ENCODE measurements at places on chromosomes 7 and 10.

GRCh38 chr7:30001998-30002397 is 12.4 kb upstream of the SCRN1 start:
- DNase-seq: no peak

DNA sequence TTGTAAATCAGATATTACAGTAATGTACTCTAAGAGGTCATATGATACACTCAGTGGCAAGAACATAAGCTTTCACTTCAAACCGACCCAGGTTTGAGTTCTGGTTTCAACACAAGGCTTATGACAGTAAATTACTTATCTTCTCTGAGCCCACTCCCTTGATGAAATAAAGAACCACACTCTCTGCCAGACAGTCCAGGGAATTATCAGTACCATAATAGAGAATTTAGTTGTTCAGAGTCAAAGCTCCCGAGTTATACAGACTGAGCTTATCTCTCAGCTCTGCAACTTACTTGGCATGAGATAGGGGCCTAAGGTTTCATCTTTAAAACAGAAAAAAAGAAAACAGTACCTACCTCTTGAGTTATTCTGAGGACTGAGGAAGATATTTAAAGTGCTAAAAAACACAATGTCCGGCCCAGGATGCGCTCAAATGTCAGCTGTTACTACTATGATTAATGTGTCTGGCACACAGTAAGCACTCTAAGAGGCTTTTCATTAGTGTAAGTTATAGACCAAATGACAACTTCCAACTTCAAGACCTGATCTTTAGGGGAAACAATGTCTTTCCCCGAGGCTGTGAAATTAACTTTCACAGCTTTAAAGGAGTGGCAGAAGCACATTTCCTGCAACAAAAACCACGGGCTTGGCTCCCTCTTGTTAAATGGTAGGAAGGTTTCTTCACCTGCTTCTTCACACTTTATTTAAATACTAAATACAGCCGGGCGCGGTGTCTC is 38.1 kb downstream of the UBE2H start:
- DNase-seq: no peak

DNA sequence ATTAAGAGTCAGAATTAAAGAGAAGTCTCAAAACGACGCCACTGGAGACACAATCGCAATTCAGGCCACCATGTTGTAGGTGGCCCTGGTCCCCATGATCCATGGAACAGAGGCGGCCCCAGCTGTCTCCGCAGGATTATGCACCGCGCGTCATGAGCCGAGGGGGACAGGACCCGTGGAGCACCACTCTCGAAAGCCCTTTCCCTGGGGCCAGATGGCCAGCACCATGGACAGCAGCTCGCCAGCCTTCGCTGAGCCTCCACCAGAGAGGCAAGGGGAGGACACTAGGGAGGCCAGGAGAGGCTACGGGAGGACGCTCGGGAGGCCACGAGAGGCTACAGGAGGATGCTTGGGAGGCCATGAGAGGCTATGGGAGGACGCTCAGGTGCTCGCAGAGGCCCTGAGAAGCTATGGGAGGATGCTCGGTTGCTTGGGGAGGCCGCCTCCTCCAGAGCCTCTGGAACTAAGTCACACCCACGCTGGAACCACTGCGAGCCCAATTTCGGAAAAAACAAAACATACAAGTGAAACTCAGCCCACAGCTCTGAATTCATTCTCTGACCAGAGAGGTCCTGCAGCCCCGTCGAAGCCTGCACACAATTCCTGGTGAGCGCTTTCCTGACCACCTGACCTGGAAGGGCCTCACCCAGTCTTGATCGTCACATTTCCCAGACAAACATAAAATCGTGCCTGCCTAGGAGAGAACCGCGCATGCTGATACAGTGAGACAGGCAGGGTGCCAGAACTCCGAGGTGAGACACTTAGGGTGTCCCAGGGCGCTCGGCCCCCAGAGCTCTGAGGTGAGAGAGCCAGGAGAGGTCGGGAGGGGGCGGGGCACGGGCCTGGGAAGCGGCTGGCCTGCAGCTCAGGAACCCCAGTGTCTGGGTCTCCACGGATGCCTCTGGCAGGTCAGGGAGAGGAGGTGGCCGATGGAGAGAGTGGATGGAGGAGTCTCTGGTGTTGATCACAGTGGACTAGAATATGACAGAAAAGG is 224.4 kb downstream of the PTPRN2 start:
- DNase-seq: no peak

DNA sequence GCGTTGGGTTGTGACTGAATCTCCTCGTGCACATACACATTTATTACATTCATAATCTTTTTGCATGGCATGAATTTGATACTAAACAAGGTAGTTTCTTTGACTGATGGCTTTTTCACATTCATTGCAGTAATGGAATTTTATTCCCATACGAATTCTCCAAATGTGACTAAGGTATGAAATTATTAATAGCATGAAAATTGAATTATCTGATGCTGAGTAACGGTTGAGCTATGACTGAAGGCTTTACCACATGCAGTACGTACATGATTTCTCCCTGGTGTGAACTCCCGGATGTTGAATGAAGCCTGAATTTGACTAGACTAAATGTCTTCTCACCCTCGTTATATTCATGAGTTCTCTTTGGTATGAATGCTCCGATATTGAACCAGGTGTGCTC is 104.4 kb upstream of the C1GALT1 start:
- no peak for DNase-seq

DNA sequence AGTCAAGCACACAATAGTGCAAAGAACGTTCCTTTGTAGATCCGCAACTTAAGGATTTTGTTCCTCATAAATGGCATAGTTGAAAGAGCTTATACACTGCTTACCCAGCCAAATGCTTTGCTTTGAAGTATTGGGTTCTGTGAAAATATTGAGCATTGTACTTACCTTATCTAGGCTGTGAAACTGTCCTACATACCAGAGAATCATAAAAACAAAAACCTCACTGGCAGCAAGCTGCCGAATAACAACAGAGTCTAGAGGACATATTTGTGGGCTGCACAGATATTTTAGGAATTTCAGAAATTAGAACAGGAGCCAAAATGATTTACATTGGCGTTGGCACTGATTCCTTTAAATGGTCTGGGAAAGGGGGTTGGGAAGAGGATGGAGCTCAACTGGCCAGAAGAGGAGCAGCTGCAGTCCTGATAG is 174.8 kb downstream of the RTKN2 start:
- no peak for DNase-seq

- DNase-seq: no peak
These were observed 134.5 kb downstream of the ST7 start for GRCh38 chr7:117087639-117088396.

DNA sequence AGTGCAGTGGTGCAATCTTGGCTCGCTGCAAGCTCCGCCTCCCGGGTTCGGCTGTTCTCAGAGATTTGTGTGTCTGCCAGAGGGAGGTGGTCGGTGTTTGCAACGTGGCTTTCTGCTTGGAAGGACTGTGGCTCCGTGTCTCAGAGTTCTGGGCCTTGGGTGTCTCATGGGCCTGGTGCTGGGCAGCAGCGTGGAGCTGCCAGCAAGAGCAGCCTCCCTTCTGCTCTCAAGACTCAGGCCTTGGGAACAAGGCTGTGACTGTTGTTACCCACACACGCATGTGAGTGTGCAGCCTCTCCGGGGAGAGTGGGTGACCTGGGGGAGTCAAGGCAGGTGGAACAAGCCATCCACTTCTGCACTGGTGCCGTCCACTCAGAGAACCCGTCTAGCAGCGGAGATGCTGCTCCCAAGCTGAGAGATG is 52.0 kb downstream of the VIPR2 start:
- DNase-seq: no peak

DNA sequence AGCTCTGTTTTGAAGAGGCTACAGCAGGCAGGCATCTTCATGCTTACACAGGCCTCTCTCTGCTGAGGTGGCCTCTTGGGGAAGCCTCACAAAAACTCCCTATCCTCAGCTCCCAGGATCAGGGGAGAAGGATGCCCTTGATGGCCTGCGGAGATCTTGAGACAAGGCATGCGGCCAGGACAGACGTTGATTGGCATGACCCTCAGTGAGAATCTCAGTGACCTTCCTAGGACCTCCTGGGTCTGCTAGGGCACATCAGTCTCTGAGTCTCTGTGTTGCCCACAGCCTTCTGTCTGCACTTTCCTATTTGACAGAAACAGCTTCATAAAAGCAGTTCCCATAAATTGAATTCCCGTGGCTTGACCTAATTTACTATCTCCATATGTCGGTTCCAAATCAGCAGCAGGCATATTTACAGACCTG is 1005.8 kb upstream of the C7orf33 start:
- DNase-seq: no peak

- DNase-seq: no peak
These were observed 30.9 kb downstream of the MRPS33 start for GRCh38 chr7:140983802-140984201.

- DNase-seq: no peak
These were observed 176.9 kb downstream of the CRPPA start for GRCh38 chr7:16244469-16244868.

- no peak for DNase-seq
These were observed 74.4 kb upstream of the PPP1R3C start for GRCh38 chr10:91707236-91707635.

GRCh38 chr7:25716421-25716820 is 435.6 kb upstream of the NFE2L3 start:
- no peak for DNase-seq

GRCh38 chr7:24701261-24702235 is 55.7 kb downstream of the GSDME start:
- peak; percentile 23 for DNase-seq

- no peak for DNase-seq
These were observed 6.1 kb downstream of the PTER start for GRCh38 chr10:16442914-16443313.

DNA sequence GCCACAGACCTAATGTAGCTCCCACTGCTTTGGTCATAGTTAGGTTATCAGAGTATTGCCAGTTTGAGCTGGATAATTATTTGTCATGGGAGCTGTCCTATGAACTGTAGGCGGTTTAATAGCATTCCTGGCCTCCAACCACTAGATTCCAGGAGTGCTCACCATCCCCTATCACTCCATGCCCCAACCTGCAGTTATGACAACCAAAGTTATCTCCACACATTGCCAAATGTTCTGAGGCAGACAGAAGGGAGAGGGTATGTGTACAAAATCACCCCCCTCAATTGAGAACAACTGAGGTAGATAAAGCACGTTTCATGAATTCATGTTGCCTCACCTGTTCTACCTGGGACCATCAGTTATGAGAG is 119.0 kb upstream of the CACUL1 start:
- DNase-seq: no peak

DNA sequence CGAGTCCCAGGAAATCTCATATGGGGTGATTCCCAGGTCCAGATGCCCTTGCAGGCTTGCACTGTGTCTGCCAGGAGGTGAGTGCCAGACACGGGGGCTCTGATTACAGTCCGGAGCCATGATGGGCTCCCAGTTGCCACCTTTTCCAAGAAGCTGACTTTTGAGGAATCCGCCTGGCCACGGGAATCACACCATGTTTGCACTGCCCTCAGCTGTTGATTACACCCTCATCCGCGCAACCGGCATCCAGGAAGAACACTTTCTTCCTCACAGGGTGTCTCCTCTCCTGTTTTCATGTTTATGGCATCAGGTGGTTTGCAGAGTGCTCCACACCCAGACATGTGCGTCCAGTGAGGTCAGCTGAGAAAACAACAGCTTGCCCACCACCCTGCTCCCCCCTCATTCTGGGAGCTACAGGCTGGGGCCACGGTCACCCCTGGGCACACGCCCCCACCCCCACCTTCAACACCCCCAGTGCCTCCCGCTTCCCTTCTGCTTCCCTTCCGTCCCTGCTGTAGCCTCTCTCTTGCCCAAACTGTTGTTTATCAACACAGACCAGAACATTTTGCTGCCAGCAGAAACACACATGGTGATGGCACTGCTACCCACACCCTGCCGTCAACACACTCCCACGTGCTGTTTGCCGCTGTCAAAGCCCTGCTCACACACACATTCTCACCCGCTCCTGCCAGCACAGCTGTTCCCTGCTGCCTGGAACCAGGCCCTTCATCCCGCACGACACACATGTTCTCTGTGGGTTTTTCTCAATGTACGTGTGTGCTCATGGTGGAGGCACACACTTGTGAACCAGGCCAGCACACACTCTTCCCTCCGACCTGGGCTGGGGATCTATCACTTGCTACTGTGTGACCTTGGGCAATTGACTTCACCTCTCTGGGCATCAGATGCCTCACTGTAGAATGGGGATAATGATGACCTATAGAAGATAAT is 35.8 kb downstream of the DDIT4 start:
- no peak for DNase-seq

DNA sequence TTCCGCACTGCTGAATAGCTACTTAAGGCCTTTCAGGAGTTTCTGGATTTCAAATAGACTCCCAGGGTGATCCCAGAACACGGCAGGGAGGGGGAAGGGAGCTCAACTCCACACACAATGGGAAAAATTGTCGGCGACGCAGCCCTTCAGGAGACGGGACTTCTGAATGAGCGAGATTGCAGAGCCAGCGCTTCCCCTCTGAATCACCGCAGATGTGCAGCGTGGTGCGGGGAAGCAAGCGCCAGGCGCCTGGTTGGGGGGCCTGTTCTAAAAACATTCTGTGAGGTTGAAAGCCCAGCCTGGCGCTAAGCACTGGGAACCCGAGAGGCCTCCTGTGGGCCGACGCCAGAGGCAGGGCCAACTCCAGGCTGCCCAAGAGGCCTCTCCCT is 163.3 kb downstream of the MAD1L1 start:
- no peak for DNase-seq

DNA sequence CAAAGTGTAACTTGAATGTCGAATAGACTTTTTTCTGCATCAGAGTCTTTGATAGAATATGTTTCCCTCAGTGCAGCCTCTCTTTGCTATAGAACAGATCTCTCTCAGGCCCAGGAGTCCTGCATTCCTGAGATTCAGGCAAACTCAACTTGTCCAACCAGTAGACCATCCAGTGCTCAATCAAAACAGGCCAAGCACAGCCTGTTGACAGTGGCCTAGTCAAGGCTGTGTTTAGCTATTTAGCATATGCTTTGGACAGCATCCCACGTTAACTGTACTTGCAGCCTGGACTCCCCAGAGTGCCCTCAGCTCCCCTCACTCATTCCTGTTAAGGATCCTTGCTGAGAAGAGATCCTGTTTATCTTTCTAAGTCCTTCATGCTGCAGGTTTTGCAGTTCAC is 16.3 kb downstream of the OR6V1 start:
- no peak for DNase-seq

GRCh38 chr7:64666663-64667050 is 724 bp downstream of the ZNF107 start:
- DNase-seq: no peak

GRCh38 chr7:44064791-44065430 is 456 bp downstream of the PGAM2 start:
- no peak for DNase-seq

GRCh38 chr10:124994573-124995473 is 52.9 kb downstream of the ZRANB1 start:
- no peak for DNase-seq

DNA sequence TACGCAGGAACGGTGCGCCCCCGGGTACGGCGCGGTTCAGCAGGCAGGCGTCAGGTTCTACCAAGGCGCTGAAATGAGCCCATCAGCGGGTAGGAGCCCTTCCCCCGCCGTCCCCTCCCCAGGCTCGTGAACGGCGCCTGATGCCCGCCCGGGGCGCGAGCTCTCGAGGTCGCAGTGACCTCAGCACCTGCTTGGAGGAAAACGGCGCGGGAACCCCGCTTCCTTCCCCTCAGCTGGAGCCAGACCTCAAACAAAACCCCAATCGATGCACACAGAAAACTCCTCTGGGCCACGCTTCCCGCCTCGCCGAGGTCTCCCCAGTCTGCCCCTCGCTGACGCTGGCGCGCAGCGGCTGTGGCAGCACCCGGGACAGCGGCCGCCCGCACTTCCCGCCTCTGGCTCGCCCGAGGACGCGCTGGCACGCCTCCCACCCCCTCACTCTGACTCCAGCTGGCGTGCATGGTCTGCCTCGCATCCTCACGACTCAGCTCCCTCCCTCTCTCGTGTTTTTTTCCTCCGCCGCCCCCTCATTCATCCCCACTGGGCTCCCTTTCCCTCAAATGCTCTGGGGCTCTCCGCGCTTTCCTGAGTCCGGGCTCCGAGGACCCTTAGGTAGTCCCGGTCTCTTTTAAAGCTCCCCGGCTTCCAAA is 514 bp upstream of the GAD2 start:
- DNase-seq: no peak
